T-helper 9 cell (primary cell): ENCODE measurements at places on chromosomes 2 and 18.

DNA sequence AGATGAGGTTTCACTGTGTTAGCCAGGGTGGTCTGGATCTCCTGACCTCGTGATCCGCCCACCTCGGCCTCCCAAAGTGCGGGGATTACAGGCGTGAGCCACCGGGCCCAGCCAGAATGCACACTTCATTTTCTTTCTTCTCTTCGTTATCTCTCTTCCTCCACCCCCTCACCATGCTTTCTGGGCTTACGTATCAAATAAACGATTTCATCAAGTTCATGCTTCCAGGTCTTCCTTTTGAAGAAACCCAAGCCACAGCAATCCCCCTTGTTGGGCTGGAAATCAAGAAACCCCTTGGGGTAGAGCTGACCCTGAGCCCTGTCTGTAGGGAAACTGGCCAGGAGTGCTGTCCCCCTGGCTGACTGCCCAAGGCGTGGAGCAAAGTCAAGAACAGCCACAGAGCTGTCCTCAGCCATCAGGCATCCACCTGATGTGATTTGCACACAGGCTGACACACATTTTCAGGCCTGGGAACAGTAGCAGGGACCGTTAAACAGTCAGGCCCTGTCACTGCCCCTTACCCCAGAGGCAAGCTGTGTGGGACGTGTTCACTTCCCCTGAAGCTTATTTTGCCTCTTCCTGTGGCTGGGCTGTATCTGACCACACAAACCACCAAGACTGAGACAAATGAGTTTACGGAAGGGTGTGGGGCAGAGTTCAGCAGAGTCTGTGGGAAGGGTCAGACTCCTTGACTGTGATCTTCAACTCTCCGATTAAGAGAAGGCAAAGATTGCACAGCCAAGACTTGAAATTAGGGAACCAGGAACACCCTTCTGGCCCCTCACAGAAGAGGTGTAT lies 15.1 kb upstream of the NMUR1 start:
- no peak for DNase-seq

DNA sequence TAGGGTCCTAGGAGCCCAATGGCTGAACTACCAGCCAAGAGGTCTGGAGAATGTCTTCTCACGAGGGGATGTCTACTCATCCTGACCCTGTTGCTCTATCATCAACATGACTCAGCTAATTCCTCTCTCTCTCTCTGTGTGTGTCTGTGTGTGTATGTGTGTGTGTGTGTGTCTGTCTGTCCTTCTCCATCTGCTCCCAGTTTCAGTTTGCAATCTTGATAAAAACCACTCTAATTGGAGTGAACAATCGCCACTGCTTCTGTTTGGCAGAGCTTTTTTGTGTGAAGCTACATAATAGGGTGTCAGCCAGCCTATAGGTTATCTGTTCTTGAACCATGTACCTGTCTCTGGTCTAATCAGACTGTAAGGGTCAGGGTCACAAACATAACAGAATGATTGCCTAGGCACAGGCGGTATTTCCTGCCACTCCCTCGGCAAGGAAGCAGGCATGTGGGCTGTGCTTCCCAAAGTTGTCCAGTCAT lies 219.8 kb downstream of the SH3BP4 start:
- no peak for DNase-seq

DNA sequence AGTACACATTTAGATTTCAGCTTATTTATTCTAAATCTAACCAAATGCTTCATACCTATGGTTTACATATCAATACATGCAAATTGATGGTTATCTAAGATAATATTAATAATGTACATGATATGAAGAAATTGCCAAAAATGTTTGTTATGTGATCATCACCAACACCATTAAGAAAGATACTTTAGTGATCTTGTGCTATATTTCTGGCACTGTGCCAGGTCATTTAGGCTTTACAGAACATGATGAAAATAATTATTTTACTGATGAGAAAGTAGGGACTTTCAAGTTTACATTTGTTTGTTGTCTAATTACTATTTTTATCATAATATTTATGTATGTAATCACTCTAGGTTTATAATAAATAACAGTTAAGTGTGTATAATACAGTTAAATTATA lies 158.3 kb downstream of the GULP1 start:
- DNase-seq, result no peak

GRCh38 chr2:135740206-135740605 lies 1.4 kb upstream of the UBXN4 start:
- no peak for DNase-seq

DNA sequence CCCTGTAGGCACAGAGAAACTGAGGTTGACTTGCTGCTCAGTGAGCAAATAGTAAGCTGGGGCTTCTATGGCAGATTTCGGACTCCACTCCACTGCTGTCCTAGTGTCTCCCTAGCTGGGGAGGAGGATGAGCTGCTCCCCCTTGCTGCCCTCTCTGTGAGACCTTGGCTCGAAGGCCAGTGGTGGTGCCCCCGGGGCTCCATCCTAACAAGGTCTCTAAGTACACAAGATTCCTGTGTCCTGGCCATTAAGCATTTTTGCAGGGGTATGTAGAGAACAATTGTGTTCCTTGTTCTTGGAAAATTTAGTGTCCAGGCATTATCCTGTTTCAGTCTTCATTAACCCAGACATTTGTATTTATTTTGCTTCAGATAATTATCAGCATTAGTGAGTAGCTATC lies 21.3 kb upstream of the BCL2L11 start:
- DNase-seq, result no peak

GRCh38 chr2:160308915-160309314 lies 108.8 kb upstream of the ITGB6 start:
- no peak for DNase-seq

GRCh38 chr18:77098029-77098428 lies 34.6 kb downstream of the MBP start:
- no peak for DNase-seq

DNA sequence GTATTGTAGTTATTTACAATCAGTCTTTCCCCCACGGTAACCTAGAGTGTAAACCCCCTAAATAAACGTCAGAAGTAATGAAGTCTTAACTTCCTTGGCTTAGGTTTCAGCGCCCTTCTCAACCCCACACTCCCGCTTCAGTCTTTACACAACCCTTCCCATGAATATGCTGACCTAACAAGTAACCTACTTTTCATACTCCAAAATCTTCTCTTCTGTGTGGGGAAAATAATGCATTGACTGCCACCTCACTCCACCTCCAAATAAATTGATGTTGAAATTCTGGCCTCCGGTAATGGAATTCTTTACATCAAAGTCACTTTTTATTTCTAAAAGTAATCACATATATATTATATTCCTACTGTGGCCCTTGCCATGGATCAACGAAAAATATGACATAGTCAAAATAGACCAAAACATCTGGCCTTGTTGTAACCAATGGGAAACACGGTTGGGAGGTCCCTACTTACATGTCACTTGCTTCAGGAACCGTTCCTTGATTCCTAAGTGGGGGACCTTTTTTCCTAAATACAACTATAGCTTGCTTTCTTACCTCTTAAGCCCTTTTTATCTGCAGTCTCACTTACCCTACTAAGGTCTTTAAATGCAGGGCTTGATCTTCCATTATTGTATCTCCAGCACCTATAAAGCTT lies 961 bp downstream of the GEN1 start:
- DNase-seq, result no peak

DNA sequence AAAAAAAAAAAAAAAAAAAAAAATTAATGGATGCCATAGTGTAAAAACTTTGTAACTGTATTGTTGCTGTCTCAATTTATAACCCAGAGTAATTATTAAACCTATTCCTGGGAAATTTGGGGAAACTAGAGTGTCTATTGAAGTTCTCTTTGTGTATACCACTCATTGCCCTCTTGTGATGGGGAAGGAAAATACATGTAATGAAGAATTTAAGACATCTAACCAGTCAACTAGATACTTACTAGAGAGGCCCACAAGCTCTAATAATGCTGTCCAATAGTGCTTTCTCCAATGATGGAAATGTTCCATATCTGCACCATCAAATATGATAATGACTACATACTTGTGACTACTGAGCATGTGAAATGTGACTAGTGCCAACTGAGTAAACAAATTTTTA lies 168.5 kb upstream of the SLC39A10 start:
- no peak for DNase-seq

DNA sequence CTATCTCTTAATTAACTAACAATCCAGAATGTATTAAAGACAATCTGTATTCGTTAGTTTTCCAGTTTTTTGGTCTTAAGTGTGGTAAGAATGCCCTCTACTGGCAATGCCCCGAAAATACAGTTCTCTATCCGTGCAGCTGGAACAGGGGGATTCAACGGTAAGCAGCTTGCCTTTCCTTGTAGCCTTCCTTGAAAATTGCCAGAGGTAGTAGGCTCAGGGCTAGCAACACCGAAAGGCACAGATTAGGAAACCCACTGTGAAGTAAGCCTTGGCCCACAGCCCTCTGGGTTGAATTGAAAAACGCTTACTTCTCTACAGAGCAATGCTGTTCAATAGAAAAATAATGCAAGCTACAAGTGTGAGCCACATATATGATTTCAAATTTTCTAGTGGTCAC lies 17.1 kb upstream of the VPS4B start:
- peak; percentile 24 for DNase-seq

GRCh38 chr2:212745359-212745758 lies 206.8 kb upstream of the ERBB4 start:
- no peak for DNase-seq
